ENCODE measurements at places on chromosomes 3 and 15.

- DNase-seq: no peak
Measured at GRCh38 chr15:64137226-64137833, 14.2 kb upstream of the SNX22 start.

DNA sequence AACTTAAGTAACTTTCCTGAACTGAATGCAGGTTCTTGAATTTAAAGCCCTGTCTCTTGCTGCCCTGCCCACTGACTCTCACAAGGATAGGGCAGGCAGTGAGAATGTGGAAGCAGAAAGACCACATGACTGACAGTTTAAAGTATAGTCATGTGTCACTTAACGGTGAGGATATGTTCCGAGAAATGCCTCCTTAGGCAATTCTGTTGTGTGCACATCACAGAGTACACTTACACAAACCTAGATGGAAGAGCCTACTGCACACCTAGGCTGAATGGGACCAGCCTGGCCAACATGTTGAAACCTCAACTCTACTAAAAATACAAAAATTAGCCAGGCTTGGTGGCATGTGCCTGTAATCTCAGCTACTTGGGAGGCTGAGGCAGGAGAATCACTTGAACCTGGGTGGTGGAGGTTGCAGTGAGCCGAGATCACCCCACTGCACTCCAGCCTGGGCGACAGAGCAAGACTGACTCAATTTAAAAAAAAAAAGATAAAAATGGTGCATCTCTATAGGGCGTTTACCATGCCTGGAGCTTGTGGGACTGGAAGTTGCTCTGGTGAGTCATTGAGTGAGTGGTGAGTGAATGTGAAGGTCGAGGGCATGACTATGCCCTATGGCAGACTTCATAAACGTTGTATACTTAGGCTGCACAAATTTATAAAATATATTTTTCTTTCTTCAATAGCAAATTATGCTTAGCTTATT, 18.9 kb upstream of the COPG1 start:
- DNase-seq: no peak

- no peak for DNase-seq
Measured at GRCh38 chr3:134927599-134927998, 132.5 kb downstream of the EPHB1 start.

DNA sequence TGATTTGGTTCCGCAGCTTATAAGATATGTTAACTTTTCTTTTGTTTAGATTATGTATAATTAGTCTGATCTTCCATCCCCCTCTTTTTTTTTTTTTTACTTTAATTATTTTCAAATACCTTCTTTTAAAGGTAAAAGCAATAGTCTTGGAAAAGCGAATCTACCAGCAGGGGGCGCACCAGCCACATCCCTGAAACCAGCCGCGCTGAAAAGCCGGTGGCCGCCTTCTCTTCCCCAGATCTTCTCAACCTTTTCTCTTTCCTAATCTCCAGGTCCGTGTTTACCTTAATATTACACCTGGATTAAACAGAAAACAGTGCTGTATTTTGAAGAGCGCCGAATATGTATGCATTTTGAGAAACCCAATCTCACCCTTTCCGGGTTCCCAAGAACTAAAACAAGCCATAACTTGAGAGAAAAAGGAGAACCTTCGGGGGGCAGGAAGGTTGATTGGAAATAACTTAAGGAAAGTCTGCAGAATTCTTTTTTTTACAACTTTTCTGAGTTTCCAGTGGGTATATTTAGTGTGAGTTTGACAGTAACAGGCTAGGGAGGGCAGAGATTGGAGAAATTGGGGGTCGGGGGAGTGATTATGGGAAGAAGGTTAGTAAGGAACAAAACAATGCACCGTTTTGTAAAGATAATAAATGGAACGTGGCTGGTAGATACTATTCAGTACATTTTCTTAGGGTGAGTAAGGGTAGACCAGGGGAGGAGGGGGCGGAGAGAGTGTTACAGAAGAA, 2.0 kb upstream of the SOX2 start:
- no peak for DNase-seq

DNA sequence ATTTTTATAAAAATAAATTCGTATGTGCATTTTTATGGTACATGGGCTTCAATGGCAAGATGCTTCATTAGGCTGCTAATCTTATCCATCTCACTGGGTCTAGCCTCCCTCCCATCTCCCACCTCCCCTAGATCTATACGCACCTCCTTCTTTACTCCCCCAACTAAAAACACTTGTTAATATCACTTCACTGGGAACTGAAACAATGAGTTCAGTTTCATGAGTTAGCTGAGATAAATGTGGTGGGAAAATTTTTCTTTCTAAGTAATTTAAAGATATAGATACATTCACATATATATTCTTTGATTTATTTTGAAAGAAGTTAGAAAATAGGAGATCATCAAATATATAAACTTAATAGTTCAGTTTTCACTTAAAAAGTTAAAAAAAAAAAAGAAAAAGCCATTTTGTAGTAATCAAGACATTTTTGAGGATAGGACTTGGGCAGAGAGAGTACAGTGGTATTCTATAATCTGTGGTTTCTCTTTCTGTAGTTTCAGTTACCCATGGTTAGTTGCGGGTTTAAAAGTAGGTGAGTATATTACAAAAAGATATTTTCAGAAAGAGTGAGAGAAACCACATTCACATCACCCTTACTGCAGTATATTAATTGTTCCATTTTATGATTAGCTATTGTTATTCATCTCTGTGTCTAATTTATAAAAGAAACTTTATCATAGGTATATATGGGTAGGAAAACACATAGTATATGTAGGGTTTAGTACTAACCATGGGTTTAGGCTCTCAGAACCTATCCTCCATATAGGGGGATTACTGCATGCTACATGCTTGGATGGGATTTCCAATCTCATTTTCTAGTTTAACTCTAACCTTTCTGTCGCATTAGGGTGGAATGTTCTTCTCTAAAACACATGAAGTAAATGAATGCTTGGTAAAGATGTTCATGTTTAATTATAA, 316.0 kb upstream of the CBLB start:
- no peak for DNase-seq

DNA sequence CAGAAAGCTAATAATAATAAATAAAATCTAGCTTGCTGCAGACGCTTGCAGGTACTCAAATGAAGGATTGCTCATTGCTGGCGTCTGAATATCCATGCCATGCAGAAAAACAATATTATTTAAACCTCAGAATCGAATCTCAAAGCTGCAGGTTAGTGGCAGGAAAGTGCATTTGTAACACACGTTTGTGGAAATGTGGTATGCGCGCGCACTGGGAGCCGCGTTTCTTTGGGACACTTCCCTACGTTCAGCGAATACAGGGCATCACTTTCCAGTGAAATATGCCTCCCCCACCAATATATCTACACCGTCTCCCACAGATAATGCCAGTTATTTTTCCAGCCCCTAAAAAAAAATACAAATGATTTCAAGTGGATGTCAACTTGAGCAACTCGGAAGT, 37.1 kb downstream of the ZIC4 start:
- no peak for DNase-seq

DNA sequence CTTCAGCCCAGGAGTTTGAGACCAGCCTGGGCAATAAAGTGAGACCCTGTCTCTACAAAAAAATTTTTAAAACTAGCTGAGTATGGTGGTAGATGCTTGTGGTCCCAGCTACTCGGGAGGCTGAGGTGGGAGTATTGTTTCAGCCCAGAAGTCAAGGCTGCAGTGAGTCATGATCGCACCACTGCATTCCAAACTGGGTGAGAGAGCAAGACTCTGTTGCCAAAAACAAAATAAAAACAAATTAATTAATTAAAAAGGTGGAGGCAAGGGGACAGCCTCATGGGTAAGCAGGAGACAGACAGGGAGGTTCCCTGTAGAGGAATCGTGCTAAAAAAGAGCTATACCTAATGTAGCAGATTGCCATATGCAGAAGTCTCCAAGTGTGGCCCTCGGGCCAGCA, 12.6 kb downstream of the HAPLN3 start:
- DNase-seq: no peak

GRCh38 chr3:68249265-68249664, 594.9 kb upstream of the SUCLG2 start:
- no peak for DNase-seq

DNA sequence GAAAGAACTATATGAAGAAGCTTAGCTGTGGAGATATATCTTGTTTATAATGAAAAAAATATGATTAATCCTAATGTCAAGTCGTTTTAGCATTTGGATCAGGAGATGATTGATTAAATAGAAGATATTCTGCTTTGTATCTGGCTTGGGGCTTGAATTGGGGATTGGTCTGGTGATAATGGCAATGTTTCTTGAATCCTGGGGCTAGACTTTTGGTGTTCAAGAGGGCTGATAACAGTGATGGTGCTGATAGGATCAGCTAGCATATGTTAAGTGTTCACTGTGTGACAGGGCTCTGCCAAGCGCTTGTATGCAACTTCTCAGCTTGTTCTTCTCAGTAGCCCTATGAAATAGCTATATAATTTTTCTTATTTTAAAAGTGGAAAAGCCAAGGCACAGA, 20.2 kb downstream of the CNOT10 start:
- no peak for DNase-seq

Measured in HS-27A (cell line).